ENCODE measurements at places on chromosomes 4 and X.

GRCh38 chr4:138572007-138572406 lies 329.9 kb upstream of the SLC7A11 start:
- no peak for DNase-seq

- DNase-seq = no peak
Measured at GRCh38 chr4:94814237-94814636, 56.5 kb downstream of the BMPR1B start.

GRCh38 chr4:39591290-39591689 lies 47.4 kb downstream of the SMIM14 start:
- no peak for DNase-seq

DNA sequence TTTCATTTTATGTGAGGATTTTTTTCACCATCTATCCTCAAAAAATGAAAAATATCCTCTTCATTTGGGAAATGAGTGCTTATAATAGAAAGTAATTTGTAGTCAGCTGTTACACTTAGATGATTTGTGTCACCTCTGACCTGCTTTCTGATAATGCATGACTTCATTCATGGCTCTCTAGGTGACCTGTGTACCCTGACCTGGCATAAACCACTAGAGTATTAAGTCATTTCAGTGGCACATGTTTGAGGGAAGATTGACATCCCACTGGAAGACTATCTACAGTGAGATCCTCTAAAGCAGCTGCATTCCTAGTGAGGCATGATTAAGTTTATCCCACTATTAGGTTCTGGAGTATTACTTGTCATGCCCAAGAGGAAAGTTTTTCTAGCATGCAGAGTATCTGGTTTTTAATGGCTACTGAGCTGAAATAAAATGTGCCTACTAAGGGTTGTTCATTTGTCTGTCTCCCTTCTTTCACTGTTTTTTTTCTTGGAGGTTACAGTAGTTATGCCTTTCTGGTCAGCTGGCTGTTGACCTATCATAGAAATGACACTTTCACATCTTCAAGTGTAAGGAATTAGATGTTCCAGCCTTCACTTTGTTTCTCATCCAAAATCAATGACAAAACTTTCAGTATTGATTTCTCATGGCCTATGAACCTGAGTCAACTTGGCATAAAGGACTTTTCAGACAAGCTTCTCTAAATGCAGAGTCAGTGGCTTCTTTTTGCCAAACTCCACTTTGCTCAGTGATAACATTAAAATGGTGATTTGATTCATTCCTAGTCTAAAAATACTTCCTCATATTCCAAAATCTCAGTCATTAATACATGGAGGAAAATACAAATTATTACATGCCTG lies 33.1 kb downstream of the TET2 start:
- peak; percentile 21 for DNase-seq

GRCh38 chrX:8043121-8043520 lies 115.9 kb upstream of the PNPLA4 start:
- no peak for DNase-seq

GRCh38 chr4:70709611-70710205 lies 12.1 kb upstream of the RUFY3 start:
- no peak for DNase-seq

DNA sequence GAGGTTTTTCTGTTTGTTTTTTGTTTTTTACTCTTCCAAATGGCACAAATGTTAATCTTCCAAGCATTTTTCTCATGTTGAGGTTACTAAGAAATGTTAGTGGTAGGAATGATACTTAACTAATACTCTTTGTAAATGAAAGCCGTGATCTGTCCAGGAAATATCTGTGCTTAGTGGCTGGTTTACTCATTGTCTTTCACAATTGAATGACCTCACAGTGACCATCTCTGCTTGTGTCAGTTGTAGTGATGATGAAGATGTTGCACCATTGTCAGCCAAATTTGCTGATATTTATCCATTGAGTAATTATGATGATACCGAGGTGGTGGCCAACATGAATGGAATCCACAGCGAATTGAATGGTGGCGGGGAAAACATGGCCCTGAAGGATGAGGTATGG lies 93.5 kb downstream of the TNIP2 start:
- DNase-seq = peak; percentile 71

- DNase-seq = no peak
Measured at GRCh38 chr4:185357733-185358440, 37.8 kb downstream of the LRP2BP start.

DNA sequence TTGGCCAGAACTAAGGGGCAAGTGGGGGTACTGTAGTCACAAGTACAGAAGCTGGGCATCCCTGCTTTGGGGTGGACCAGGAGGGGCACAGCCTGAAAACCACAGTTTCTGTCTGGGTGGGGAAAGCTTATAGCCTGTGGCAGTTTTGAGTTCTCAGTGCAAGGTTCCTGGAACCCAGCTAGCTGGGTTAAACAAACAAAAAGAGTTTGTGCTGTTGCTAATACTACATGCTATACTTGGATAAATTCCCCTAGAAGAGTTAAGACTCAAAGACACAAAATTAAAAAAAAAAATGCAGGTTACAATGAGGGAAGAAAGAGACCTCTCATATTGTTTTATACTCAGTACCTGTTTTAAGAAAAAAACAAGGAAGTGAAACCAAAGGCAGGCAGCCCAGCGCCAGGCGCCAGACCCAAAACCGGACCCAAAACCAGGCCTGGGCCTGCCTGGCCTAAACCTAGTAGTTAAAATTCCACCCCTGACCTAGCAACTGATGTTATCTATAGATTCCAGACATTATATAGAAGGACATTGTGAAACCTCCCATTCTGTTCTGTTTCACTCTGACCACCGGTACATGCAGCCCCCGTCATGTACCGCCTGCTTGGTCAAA lies 50.8 kb downstream of the SLC2A9 start:
- no peak for DNase-seq

DNA sequence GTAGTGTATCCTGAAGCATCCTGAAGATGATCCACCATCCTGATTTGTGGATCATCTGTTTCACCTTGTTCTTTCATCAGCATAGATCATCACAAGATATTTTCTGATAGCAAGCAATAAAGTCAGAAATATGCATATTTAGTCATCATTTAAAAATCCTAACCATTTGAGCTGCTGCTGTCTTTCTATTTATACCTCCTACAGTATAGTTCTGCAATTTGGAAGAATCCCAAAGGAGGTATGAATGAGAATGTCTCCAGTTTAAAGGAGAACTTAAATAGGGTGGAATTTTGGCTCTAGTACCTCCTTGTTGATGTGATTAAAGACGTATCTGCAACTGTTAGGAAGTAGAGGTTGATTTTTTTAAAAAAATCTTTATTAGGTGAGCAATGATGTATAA lies 7.6 kb downstream of the SLC25A14 start:
- DNase-seq = peak; percentile 74

GRCh38 chr4:184854673-184855072 lies 28.9 kb upstream of the ACSL1 start:
- DNase-seq = no peak

DNA sequence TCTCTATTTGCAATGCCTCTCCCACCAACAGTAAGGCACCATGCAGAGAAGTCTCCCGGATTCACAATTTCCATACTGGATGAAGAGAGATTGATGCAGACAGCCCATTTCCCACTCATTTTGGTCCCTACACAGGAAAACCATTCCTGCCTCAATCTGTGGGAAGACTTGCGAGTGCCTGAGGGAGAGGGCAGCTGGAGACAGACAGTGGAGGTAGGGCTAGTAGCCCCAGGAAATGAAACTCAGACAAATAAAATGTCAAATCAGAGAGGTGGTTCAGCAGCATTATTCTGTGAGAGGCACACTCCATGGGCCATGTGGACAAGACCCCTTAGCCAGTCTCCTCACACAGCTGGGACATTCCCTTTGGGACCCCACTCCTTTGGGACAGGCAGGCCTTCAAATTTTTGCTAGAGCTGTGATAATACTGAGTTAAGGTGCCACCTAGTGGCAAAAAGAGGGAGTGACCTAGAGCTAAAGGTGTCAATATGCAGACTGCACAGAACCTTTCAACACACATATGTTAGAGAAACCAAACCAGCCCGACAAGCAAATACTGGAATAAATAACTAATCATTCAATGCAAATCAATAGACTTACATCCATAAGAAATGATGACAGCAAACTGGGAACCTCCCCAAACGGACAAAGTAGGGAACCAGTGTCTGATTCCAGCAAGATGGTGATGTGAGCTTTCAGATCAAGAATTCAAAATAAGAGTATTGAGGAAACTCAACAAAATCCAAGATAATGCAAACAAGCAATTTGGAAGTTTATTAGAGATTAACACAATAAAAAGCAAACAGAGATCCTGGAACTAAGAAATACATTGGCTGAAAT lies 1865.3 kb upstream of the AGA start:
- DNase-seq = peak; percentile 16

- DNase-seq = no peak
Measured at GRCh38 chr4:88549815-88550214, 26.2 kb upstream of the PYURF start.

DNA sequence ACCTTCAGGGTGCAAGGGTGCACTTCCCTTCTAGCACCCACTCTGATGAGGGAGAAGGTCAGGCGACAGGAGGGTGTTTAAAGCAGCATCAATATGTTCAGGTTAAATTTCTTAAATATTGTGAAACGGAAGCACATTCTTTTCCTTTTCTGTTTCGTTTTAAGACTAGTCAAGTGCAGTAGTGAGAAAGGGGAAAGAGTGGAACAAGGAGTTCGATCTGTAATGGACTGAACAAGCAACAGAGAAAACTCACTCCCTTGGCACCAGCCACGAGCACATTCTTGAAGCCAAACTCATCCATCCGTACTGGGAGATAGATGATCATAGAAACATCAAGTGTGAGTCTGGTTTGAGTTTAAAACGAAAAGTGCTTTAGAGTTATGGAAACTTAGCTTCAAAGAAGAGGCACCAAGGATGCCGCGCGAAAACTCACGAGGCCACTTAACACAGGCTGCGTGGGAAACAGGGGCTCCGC lies 815 bp downstream of the FAM53A start:
- DNase-seq = peak; percentile 89

DNA sequence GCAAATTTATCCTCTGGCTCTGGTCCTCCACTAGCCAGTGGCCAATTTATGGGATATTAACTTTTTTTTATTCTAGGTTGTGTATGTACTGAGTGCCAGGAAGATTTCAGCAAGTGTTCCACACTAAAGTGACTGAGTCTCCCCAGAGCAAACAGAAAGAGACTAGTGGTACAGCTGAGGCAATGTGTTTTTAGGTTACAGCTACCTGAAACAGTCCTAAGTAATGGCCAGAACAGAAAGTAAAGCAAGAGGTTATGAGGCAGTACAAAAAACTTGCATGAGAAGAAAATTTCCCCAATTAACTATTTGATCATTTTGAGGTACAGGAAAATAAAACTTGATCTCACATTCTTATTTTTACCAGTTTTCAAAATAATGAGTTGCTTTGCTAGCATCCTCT lies 31.2 kb downstream of the PRDM8 start:
- DNase-seq = no peak

- no peak for DNase-seq
Measured at GRCh38 chr4:140286456-140286855, 87.0 kb upstream of the SCOC start.

GRCh38 chr4:79442422-79442821 lies 34.4 kb upstream of the GK2 start:
- peak; percentile 18 for DNase-seq

DNA sequence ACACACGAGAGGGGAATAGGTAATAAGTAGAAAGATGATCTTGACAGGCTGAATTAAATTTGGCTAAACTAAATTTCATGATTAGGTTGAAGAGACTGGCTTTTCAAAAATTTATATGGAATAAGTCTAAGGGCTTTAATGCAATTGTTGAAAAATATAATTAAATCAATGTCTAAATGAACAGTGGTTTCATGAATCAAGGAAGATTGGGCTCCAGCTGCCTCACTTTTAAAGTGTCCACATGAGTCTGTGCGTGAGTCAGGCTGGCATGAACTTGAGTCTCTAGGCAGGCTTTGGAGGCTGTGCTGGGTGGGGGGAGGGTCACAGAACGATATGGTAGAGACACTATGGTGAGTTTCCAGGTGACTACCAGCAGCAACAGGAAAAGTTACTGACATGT lies 111.9 kb downstream of the SORBS2 start:
- DNase-seq = no peak

DNA sequence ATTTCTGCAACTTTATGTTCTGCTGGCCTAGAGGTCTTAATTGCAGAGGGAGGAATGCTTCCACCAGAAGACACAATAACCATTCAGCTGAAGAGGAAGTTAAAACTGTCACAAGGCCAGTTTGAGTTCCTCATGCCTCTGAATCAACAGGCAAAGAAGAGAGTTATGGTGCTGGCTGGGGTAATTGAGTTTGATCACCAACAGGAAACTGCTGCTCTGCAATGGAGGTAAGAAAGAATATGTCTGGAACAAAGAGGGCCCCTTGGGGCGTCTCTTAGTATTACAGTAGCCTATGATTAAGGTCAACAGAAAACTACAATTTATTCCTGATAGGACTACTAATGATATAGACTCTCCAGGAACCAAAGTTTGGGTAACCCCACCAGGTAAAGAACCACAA lies 744.0 kb downstream of the FSTL5 start:
- no peak for DNase-seq

DNA sequence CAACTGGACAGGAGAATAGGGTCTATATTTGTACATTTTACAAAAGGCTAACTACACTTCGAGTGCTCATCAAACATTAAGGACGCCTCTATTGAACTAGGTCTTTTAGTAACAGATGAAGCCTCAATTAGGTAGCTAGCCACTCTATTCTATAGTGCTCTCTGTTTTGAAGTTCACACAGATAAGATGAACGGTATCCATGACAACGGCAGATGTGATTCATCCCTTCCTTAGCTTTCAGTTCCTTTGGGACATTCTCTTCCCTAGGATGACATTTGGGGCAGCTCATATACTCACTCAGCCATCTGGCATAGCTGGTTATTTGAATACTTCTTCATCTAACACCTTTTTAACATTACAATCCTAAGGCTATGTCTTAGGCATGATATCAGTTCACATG lies 62.4 kb upstream of the WDFY3 start:
- DNase-seq = peak; percentile 64

- DNase-seq = no peak
Measured at GRCh38 chr4:5798946-5799345, 87.9 kb downstream of the EVC start.

GRCh38 chrX:11751261-11751660 lies 6.8 kb upstream of the MSL3 start:
- no peak for DNase-seq

DNA sequence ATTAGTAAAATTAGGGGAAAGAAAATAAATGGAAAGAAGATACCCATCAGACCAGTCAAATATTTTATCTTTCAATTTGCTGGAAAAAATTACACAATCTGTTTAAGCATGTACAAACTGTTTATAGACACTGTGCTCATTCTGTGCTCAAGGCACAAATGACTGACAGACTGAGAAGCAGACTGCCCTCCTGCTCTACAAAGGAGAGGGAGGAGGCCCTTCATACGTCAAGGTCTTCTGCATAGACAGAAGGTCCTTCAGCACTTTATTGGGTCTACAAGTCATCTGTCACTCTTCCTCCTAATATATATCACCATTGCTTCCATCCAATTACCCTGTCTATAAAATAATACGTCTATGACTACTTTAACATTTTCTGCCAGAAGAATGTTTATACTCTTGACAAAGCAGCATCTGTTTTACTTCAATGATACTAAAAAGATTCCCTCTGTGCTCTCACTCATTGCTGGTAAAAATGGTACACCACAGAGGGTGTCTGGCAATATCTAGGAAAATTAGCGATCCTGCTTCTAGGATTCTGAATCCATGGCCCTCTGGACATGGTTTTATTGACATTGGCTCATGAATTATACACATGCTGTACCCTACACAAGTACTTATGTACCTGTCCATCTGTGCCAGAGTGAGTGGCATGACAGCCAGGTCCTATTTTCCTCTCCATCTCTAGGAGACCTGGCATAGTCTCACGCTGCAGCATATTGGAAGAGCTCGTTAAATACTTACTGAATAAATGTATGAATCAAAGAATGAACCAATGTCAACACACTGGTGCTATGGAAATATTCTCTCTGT lies 11.3 kb downstream of the SLC10A6 start:
- DNase-seq = no peak

Data from fibroblast of upper back skin (primary cell).